Stimulated activated CD4-positive, alpha-beta T cell treated with anti-CD3 and anti-CD28 coated beads, Interleukin-1b, Interleukin-23, amount 100 ng/mL, for 1 hour (primary cell): ENCODE measurements at places on chromosomes 2 and 18.
A peak's percentile ranks its signal among the peaks of the same experiment; 100 is the strongest.

GRCh38 chr18:2905854-2906703 is 59.3 kb downstream of the EMILIN2 start:
- no peak for DNase-seq

DNA sequence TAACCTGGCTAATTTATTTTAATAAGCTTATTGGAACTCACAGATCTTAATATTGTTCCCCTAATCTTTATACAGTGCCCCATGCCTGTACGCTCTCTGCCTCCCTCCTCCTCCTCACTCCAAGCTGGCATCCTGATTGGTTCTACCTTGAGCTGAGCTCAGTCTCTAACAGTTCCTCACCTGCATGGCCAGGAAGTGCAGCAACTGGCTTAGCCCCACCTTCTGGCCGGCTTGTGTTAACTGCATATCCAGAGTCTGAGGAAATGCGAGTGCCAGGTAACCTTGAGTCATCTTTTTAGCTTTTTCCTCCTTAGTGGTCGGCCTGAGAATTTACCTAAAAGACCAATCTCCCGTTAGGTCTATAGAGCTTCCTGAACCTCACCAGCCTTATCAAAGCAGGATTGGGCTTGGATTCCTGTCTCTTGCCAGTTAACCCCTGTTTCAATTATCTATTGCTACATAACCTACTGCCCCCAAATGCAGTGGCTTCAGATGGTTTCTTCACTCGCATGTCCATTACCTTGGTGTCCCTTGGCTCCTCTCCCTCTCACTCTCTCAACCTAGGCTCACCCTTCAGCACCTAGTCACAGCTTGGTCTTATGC is 89.5 kb upstream of the STK39 start:
- DNase-seq = peak; percentile 6

GRCh38 chr2:12636837-12637581 is 79.7 kb upstream of the TRIB2 start:
- no peak for DNase-seq

GRCh38 chr2:4791488-4791887 is 900.7 kb upstream of the SOX11 start:
- no peak for DNase-seq

GRCh38 chr2:234254783-234255521 is 204.4 kb downstream of the SPP2 start:
- DNase-seq = no peak

DNA sequence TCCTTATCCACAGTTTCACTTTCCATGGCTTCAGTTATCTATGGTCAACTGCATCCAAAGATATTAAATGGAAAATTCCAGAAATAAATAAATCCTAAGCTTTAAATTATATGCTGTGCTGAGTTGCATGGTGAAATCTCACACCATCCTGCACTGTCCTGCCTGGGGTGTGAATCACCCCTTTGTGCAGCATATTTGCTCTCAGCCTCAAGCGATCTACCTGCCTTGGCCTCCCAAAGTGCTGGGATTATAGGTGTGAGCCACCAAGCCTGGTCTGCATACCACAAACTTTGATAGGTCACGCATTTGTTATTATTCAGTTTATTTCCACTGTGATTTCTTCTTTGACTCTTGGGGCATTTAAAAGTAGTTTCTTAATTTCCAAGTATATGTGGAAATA is 117.2 kb downstream of the SPIRE1 start:
- DNase-seq = no peak

- DNase-seq = no peak
Measured at GRCh38 chr18:43009674-43010073, 105.8 kb downstream of the RIT2 start.

GRCh38 chr2:132904142-132904842 is 234.3 kb upstream of the LYPD1 start:
- DNase-seq = no peak

DNA sequence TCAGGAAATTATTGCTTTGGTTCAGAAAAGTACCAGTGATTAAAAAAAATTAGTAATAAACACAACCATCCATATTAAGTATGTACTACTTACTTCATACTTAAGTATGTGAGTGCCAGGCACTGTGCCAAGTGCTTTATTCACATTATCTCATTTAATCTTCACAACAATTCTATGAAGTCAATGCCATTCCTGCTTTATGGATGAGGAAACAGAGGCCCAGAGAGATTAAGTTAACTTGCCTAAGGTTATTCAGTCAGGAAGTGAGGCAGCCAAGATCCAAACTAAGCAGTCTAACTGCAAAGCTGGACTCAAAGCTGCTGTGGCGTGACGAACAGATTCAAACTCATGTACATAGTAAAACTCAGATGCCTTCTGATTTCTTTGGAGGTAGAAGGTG is 22.3 kb downstream of the DTNB start:
- no peak for DNase-seq

GRCh38 chr2:24304631-24305030 is 55.7 kb downstream of the ITSN2 start:
- no peak for DNase-seq

DNA sequence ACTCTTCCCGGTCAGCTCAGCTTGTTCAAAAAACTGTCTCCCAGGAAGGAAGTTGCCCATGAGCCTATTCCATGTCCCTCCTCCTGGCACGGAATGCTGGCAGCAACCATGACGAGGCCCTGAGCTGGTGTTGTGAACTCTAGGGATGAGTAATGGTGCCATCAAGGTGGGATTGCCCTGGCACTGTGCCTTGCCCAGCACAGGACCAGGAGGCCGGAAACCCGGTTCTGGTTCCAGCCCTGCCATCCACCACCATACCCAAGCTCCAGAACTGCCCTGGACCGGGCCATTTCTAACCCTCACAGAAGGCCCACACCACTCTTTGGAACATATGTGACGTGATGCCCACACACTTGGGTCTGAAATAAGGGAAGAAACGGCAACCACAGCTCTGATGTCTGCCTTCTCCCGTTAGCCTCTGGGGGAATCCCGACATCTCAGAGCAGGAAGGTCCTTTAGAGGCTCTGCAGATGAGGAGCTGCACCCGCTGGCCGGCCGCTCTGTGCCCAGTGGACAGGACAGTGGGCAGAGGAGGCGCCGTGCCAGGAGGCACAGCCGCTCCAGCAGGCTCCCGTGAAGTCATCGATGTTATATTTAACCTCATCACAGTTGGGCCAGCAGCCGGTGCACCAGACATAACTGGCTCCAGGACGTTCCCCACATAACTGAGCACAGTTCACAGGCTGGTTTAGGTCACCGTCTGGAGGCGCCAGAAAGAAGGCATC is 462.1 kb upstream of the ID2 start:
- DNase-seq = no peak

DNA sequence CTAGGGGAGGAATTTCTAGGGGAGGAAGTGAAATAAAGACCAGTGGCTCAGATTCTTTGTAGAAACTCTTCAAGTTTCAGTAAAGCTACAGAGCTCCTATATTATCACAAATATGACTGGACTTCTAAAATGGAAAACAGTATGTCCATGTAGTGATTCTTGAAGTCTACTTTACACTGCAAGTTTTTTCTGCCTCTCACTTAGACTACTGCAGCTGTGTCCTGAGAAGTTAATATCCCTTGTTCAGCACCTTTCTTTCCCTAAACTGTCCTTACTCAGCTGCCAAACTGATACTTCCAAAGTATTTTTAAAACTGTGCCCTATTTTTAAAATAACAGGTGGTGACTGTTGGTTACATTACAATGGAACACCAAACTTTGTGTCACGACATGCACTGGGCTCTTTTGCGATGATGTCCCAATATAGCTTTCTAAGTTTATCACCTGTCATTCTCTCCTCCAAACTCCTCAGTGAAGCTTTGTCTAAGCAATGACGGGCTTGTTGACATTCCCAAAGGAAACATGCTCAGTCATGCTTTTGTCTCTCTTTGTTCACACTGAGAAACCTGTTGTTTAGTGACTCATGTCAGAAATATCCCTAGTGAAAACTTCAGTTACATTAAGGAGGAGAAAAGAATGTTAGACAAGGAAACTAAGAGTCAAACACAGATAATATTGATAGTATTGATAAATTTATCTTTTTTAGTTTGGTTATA is 341.1 kb downstream of the ARL6IP6 start:
- no peak for DNase-seq

GRCh38 chr2:133574620-133575019 is 6.4 kb upstream of the NCKAP5 start:
- no peak for DNase-seq

DNA sequence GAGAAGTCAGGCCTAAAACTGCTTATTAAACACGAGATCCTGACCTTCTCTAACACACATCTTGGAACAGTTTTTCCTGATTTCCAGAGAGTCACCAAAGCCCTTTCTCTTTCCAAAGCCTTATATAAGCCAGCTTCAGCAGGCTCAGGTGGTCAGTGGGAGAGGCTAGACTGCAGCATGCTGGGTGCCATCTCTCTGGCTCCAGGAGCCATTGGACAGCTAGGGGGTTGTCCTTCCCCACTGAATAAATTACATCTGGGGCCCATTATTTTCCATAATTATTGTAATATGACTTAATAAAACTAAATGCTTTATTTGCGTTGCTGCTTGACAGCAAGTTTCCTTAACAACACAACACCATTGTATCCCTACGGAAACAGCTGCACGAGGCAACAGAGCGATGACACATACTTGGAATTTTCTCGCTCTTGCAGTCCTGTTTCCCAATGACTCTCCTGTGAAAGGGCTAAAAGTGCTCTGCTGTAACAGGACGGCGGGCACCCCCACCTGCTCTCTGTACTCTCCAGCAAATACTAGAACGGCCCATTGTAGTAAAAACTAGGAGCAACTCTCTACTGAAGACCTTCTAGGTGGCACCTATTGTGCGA is 160.6 kb downstream of the RNF144A start:
- DNase-seq = no peak
